ENCODE measurements at places on chromosomes 6 and 20.

DNA sequence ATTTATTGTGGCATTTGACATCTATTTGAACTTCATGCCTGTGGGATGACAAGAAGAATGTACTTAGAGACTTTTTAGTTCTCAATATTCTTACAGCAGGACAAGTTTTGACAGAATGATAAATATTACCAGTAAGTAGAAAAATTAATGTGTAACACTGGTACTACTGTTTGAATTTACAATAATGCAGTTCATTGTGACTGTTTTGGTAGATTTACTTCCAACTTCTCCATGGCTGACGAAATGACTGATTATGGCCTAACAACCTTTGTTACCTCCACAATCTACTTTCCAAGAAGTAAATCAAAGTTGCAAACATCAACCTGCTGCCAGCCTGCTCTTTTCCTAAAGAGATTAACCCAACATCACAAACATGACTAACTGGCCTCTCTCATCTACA, 38.5 kb downstream of the PAK5 start:
- no peak for DNase-seq

- DNase-seq, result no peak
Measured at GRCh38 chr6:24985323-24985722, 49.6 kb upstream of the RIPOR2 start.

DNA sequence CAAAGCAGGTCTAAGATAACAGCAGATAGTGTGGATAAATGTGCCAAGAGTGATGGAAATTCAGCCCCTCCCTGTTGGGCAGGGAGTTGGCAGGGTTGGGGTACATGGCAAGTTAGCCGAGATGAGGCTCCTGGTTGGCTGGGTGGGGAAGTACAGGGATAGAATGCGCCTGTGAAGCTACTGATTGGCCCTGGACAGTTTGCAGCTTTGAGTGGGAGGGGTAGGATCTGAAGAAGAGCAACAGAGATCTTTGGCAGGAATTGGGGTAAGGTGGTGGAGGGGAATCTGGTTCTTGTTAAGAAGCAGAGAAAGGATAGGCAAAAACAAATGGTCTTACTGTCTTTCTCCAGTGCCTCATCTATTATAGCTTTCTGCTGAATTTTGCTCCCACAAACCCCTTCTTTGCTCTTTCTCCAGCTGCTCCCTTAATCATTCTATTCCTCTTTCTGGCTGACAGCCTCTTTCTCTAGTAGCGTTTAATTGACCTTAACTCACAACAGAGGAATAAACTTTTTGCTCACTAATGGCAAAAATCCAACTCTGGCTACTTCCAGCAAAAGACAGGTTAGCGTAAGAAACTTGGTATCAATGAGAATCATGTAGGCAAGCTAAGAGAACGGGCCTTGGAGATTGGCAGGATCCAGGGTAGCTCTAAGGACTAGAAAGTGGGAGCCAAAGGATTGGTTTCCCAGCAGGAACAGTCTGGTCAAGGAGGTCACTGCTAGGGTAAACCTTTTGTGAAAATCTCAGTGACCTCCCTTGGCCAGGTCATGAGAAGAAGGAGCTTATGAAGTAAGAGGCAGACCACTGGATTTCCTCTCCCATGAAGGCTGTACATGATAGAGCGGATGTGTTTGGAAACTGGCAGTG, 86.3 kb upstream of the CARMIL1 start:
- DNase-seq, result no peak

- DNase-seq, result no peak
Measured at GRCh38 chr6:168139121-168139520, 60.1 kb upstream of the FRMD1 start.

GRCh38 chr20:45890077-45890984, 677 bp downstream of the NEURL2 start:
- no peak for DNase-seq

DNA sequence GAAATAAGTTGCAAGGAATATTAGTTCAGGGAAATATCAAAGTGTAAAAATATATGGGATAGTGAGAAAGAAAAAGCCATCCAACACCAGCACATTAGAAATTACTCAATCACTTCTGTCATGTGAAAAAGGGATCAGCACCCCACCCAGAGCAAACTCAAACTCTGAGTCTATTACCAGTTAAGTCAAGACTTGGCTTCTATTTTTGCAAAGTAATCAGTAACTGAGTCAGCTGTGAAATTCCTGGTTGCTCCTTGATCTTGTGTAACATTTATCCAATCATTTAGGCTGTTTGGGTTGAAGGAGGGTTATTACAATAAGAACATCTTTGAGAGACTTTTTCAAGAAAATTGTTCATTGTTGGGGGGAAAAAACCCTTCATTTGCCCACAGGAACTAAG, 51.2 kb downstream of the SLC22A23 start:
- no peak for DNase-seq

- no peak for DNase-seq
Measured at GRCh38 chr6:34414999-34415858, 10.6 kb downstream of the RPS10 start.

DNA sequence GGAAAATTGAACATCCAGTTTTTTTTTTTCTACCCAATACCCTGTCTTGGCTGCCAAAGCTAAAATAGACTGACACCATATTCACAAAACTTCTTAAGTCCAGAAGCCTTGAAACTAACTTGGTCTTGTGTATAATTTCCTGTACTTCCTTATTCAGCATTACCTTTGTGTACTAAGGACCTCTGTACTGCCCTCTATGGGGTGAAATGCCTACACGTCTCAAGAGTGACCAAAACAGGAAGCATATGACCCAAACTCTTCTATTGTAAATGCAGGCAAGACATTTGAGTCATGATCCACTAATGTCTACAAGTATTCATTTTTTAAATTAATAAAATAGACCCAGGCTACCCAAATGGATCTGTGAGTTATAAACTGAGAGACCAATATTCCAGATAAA, 50.4 kb downstream of the HMGCLL1 start:
- no peak for DNase-seq

- no peak for DNase-seq
Measured at GRCh38 chr6:113122060-113122459, 735.1 kb upstream of the MARCKS start.

DNA sequence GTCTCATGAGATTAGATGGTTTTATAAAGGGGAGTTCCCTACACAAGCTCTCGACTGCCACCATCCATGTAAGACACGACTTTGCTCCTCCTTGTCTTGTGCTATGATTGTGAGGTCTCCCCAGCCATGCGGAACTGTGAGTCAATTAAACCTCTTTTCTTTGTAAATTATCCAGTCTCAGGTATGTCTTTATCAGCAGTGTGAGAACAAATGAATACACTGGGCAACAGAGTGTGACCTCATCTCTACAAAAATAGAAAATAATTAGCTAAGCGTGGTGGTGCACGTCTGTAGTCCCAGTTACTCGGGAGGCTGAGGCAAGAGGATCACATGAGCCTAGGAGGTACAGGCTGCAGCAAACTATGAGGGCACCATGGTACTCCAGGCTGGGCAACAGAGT, 51.3 kb downstream of the MDN1 start:
- DNase-seq, result no peak

- DNase-seq, result no peak
Measured at GRCh38 chr6:117906507-117906957, 532 bp upstream of the SLC35F1 start.

GRCh38 chr6:162719528-162719927, 8.0 kb downstream of the PRKN start:
- no peak for DNase-seq

- DNase-seq, result peak; percentile 16
Measured at GRCh38 chr6:26457264-26457805, 420 bp upstream of the BTN2A1 start.

GRCh38 chr20:41150664-41151063, 13.3 kb downstream of the PLCG1 start:
- no peak for DNase-seq

DNA sequence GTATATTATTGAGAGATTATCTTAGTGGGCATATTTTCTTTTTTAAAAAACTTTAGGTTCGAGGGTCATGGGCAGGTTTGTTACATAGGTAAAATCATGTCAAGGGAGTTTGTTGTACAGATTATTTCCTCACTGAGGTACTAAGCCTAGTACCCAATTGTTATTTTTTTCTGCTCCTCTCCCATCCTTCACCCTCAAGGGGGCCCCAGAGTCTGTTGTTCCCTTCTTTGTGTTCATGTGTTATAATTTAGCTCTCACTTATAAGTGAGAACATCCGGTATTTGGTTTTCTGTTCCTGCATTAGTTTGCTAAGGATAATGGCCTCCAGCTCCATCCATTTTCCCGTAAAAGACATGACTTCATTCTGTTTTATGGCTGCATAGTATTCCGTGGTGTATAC, 247.9 kb upstream of the RAB32 start:
- no peak for DNase-seq
